Forelimb muscle (tissue), 1 donor: ENCODE measurements at places on chromosomes 7 and 10. TPM values are rescaled to one million over a fixed set of nuclear protein-coding genes. Genes with fewer than 3 reads are reported as not detected.
A peak's percentile ranks its signal among the peaks of the same experiment; 100 is the strongest.

GRCh38 chr10:33621101-33621500, 286.6 kb upstream of the NRP1 start:
- DNase-seq, result no peak

Gene TWIST1
- 4.8 TPM for polyA plus RNA-seq

DNA sequence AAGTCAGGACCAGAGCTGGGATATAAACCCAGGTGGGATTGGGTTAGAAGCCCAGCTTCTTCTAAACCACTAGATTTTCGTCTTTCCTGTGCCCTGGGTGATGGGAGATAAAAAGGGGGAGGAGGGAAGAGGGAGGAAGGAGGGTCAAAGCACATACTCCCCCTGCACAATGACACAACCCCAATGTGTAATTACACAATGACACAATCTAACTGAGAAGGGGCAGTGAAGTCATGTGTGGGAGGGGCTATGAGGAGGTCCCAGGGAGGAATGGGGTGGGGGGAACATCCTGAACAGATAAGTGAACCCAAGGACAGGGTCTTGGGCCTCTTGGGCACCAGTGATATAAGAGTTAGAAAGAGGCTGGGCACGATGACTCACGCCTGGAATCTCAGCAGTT, 44.5 kb downstream of the TECTB start:
- no peak for DNase-seq

DNA sequence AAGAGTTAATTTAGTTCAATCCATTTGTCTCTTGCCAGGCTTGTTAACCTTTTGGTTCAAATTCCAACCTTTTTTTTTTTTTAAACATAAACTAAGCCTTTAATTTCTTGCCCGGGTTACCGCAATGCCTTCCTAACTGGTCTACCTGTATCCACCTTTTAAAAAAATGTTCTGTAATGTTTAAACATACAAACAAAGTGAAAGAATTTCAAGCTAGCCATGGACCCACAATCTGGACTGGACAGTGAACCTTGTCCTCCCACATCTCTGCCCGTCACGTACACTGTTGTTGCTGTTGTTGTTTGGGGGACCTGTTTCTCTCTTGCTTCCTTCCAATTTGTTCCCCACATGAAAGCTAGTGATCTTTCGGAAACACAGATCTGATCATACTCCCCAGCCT, 724.7 kb upstream of the AUTS2 start:
- no peak for DNase-seq

Gene SFXN4
- polyA plus RNA-seq, result 24.0 TPM

- no peak for DNase-seq
These were observed 104.1 kb downstream of the DOCK1 start for GRCh38 chr10:127009366-127009765.

- no peak for DNase-seq
These were observed 73.6 kb downstream of the COL26A1 start for GRCh38 chr7:101436221-101436735.

GRCh38 chr7:122691569-122692235, 7.2 kb downstream of the RNF133 start:
- no peak for DNase-seq

DNA sequence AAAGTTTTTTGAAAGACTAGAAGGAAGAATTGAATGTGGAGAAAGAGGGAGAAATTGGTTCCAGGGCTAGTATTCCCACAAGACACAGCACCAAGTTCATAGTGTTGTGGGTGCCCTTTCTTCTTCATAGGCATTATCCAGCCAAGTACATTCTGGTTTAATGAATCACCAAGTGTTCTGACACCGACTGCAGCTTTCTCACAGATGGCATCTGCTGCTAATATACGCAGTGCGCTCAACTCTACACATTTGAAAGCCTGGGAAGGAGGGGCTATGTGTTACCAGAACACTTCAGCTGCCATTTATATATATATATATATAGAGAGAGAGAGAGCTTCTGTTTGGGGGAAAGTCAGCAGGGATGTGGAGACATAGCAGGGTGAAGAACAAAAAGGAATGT, 1168.4 kb downstream of the GATA3 start:
- no peak for DNase-seq

Gene FKBP6
- 0.23 TPM for polyA plus RNA-seq

DNA sequence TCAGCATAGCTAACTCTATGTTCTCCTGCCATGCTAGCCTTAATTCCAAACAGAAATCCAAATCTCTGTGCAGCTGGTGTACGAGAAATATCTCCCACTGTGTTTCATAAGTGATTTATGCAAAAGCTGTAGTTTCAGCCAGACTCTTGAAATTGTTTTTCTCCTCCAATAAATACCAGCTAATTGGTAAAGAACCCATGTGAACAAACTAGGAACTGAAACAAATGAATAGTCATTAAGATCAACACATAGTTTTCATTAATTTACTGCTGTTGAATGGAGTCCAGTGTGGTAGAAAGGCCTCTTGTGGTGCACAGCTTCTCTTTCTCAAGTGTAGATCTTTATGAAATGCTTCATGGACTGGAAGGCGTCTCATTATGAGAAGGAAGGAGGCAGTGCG, 18.4 kb downstream of the PPP1R17 start:
- no peak for DNase-seq

- no peak for DNase-seq
These were observed 79.5 kb downstream of the FAM185A start for GRCh38 chr7:102828286-102828685.

Gene OLAH
- 0.08 TPM for polyA plus RNA-seq

Gene RET
- 3.4 TPM for polyA plus RNA-seq

Gene KIAA1549
- polyA plus RNA-seq, result 9.9 TPM

- DNase-seq, result no peak
These were observed 104.9 kb upstream of the YAE1 start for GRCh38 chr7:39461263-39461820.

Gene CHST3
- 12.4 TPM for polyA plus RNA-seq

GRCh38 chr7:522071-522950, 2.7 kb upstream of the PDGFA start:
- DNase-seq, result no peak

GRCh38 chr7:2072042-2072441, 160.7 kb downstream of the MAD1L1 start:
- DNase-seq, result no peak

GRCh38 chr10:97532935-97533671, 34.4 kb downstream of the UBTD1 start:
- DNase-seq, result no peak

- DNase-seq, result no peak
These were observed 646 bp downstream of the SGCE start for GRCh38 chr7:94655126-94655847.

- DNase-seq, result no peak
These were observed 68.4 kb downstream of the PTEN start for GRCh38 chr10:87931836-87932230.

Gene SCIN
- polyA plus RNA-seq, result 0.34 TPM

DNA sequence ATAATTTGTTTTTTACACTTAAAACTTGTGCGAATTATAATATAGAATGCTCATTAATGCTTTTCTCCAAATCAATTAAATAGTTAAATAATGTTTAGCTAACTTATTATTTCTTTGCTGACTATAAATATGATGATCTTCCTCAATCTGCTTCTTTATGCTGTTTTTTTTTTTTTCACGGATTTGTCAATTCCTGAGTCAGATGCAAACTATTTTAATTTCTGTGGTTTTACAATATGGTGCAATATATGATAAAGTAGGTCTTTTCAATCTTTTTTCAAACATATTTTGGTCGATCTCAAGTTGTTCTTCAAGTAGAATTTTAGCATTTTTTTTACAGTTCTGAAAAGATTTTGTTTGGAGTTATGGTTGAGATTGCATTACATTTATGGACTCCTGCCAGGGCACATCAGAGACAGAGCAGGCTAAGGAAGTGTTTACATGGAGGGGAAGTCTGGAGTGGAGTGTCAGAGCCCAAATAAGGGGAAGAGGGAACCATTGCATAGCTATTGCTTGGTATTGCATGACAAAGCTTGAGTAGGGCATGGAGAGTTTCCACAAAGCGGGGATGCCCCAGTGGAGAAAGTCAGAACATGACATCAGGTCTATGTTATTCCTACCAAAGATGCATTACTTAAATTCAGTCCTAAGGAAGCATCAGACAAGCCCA, 204.4 kb downstream of the OTUD1 start:
- DNase-seq, result peak; percentile 8

- no peak for DNase-seq
These were observed 199.2 kb upstream of the KMT2E start for GRCh38 chr7:104814671-104815400.
